ENCODE measurements at places on chromosomes 7 and 10.

DNA sequence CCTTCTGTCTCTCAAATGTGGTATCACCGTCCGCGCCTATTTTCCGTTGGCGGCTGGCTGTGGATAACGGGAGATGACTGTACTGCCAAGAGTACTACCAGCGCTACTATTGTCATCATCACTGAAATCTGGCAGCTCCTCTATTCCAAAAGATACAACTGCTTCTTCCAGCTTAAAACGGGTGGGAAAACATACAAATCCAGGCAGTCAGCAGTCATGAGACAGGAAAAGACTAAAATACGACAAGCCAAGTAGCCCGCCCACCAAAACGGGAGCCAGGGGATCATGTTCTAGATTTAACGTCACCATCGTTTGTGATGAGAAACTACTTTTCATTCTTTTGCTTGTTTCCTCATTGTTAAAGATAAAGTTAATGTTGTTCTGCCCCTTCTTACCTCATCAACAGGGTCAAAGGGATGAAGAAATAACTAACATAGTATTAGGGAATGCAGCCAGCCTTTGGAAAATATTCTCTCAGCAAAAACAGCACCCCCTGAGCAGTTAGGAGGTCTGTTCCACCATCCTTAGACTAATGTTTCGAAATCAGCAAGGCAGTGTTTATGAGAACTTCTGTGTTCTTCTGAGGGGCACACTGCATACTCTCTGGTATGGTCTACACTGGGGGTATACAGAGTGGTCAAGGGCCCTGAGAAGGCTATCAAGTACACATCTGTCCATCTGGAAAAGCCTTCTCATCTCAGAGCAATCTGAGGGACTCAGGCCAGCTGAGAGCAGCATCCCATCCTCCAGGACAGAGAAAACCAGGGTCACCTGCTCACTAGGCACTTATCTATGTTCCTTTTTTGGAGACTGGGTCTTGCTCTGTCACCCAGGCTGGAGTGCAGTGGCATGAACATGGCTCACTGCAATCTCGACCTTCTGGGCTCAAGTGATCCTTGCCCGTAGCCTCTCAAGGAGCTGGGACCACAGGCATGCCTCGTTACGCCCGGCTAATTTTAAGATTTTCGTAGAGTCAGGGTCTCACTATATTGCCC, 47.5 kb downstream of the GNA12 start:
- no peak for DNase-seq

- no peak for DNase-seq
Measured at GRCh38 chr10:50336140-50336539, 84.8 kb upstream of the ASAH2 start.

DNA sequence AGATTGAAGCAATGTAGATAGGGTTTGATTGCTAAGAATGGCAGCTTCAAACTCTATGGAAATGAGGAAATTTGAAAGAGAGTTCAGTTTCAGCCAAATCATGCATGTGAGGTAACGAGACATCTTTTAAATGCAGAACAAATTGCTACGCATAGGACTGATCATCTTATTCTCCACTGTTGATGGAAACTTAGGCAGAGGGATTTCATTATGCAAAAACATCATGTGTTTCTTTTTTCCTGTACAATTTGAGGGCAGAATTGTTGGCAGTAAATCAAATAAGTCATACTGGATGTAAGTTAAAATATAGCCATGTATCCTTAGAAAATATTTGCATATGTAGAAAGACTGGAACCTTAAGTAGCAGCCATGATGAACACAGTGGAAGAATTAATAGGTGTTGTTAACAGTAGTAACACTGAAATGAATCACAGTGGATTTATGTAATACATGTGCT, 327.4 kb downstream of the CDK14 start:
- DNase-seq, result no peak

DNA sequence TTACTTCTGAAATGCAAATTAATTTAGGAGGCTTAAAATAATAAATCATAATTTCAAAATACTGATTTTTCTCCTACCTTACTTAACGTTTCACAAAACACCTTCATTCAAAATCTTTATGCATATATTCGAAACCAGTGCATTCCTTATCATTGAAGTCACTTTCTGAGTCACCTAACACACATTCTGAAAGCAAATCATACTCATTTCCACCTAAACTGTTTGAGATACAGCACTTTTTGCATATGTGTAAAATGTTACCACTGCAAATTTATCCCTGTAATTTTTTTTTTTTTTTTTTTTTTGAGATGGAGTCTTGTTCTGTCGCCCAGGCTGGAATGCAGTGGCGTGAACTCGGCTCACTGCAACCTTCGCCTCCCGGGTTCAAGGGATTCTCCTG, 15.7 kb downstream of the PPP3CB start:
- peak; percentile 9 for DNase-seq

DNA sequence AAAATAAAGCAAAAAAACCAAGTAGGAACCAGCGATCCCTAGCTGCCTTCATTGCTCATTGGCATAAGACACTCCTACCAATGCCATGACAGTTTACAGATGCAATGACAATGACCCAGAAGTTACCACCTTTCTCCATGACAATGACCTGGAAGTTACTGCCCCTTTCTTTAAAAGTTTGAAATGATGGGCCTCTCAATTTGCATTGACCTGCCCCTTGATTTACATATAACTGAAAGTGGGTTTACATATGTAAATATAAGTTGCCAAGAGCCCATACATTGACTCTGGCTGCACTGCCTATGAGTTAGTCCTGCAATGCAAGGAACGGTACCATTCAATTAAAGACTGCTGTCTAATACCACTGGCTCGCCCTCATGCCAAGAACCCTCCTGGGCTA, 240.7 kb upstream of the LRRN3 start:
- no peak for DNase-seq

GRCh38 chr10:71854031-71854430, 3.0 kb upstream of the PSAP start:
- DNase-seq, result no peak

GRCh38 chr7:155280446-155281397, 17.0 kb upstream of the INSIG1 start:
- DNase-seq, result no peak

- DNase-seq, result no peak
Measured at GRCh38 chr7:666454-667292, 59.8 kb upstream of the DNAAF5 start.

GRCh38 chr7:25391295-25391861, 163.1 kb upstream of the NPVF start:
- DNase-seq, result peak; percentile 24

- DNase-seq, result no peak
Measured at GRCh38 chr7:132207211-132207610, 369.1 kb downstream of the PLXNA4 start.

- no peak for DNase-seq
Measured at GRCh38 chr7:84055904-84056605, 138.5 kb downstream of the SEMA3A start.

GRCh38 chr10:100858261-100858660, 54.5 kb upstream of the SLF2 start:
- no peak for DNase-seq

GRCh38 chr10:4771554-4772201, 54.3 kb upstream of the AKR1E2 start:
- DNase-seq, result no peak

- DNase-seq, result no peak
Measured at GRCh38 chr7:88224601-88225275, 4.9 kb upstream of the SRI start.

DNA sequence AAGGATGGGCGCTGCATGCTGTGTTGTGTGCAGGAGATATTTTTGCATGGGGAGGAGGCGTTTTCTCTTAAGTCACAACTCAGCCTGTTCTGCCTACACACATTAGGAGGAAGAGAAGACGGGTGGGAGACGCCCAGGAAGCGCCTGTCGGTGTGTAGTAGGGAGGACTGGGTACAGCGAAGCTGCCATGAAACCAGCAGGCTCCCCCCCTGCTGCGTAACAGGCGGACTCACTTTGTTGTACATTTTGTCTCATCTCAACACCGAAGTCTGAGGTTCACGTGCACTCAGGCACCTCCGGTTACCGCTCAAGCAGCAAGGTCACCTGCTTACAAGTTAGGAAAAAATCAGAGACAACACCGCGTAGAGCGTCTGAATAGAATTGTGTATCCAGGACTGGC, 56.3 kb downstream of the CRTAC1 start:
- no peak for DNase-seq

- DNase-seq, result no peak
Measured at GRCh38 chr7:1501487-1502270, 2.5 kb downstream of the INTS1 start.

DNA sequence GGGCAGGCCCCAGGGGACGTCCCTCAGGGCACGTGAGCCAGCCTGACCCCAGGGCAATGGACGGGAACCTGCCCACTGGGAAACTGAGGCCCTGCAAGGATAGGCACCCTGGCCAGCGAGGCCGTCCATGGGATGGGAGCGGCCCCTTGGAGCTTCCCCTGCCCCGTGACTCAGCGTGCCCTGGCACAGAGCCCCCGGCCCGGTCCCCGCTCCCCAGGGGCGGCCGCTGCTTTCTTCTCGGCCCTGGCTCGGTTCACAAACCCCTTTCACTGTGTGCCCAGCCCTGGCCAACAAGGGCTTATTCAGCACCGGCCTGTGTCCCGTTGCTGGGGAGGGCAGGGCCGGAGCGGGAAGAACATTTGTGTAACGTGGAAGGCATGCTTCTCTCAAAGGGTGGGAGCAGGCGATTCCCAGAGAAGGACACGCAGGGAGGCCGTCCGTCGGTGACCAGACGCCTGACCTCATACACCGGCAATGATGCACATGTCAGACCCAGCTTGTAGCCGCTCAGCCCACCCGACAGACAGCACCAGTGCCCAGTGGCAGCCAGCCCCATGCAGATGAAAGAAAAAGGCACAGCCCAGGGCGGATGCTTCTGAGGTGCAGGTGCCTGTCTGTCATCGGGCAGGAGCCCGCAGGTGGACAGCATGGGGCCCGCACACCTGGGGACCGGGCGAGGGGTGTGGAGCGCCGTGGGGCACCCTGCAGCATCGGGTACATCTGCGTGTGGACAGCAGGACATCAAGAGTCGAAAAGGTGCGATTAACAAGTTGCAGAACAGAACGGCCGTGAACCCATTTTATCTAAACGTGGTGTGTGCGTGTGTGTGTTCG, 94.5 kb downstream of the PDGFA start:
- no peak for DNase-seq

DNA sequence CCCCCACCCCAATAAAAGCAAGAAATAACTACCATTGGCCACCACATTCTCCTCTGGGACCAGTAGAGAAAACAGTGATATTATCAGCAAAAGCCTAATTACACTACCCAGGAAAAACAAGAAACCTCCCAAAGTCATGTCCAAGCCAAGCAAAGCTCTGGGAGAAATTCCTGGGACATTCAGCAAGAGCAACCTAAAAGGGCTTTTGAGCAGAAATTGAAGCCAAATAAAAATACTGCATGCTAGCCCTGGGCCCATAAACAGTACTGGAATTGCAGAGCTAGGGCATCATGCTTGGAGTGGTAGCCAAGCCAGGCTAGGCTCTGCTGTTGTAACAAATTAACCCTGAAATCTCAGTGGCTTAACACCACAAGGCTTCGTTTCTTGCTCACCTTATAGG, 347.9 kb downstream of the LRMDA start:
- no peak for DNase-seq

DNA sequence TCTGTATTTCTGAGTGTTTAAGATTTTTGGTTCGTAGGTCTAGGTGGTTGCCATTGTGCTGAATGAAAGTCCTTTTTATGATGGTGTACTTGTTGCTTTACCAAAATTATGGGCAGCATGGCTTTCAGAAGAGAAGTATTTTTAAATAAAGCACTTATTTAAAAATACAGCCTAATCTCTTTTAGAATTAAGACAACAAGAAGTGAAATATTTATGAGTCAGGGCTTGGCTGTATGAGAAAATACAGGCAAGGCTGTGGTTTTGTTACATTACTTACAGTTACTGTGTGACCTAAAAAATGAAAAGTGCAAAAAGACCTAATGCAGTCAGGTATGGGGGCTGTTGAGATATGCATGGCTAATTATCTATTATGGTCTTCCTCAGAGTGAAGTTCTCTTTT, 185.2 kb upstream of the PPP1R3A start:
- DNase-seq, result no peak

- DNase-seq, result no peak
Measured at GRCh38 chr10:66586897-66587679, 338.7 kb upstream of the LRRTM3 start.

- no peak for DNase-seq
Measured at GRCh38 chr10:18378766-18379165, 238.5 kb downstream of the CACNB2 start.

DNA sequence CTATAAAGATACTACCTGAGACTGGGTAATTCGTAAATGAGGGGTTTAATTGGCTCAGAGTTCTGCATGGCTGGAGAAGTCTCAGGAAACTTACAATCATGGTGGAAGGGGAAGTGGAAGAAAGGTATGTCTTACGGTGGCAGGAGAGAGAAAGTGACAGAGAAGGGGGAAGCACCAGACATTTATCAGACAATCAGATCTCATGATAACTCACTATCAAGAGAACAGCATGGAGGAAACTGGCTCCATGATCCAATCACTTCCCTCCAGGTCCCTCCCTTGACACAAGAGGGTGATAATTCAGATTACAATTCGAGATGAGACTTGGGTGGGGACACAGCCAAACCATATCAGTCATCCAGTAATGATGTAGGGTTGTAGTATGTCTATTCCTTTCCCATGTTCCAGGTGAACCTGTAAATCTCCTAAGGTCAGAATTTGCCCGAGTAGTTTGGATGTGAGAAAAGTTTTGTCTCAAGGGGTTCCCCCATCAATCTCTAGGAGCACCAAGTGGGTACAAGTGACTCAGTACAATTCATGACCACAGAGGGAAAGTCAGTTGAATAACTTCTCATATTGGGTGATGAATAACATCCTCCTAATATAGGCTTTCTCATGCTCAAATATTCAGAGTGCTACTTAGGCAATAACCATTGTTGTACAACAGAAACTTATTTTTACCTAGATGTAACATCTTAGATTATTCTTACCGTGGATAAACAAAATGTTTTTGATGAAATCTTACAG, 39.7 kb upstream of the MTPN start:
- DNase-seq, result no peak

DNA sequence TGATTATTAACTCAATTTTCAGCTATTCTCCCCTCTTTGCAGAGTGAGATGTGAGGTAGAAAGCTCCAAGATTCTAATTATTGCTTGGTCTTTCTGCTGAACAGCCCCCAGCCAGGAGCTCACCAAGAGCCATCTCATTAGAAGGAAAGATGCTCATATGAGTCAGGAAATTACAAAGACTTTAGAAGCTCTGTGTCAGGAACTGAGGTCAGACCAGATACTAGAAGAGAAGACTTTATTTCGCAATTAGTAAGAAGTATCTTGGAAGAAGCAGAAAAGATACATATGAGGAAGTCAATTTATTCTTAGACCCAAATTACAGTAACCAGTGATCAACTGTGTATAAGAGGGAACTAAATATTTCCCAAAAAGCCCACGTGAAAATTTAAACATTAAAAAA, 626.9 kb downstream of the ZWINT start:
- DNase-seq, result no peak

- no peak for DNase-seq
Measured at GRCh38 chr10:127303105-127303504, 106.7 kb upstream of the INSYN2A start.

- no peak for DNase-seq
Measured at GRCh38 chr10:110822035-110822711, 49.6 kb upstream of the PDCD4 start.

DNA sequence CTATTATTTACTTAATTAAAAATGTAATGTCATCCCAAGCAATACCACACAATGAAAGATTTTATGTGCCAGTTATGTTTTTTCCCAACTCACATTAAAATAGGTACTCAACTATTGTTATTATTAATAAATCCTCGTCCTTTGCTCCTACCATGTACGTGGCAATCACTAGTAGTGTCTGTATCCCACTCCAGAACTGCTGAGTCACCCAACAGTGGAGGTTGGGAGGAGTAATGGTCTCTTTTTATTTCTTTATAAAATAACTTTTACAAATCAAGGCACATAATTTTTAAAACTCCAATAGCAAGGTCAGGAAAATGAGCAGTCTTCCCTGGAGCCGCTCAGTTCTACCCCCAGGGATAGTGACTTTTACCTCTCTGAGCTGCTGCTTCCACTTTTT, 273.5 kb upstream of the PLPP4 start:
- no peak for DNase-seq
